ENCODE measurements at places on chromosomes 2 and 18.

DNA sequence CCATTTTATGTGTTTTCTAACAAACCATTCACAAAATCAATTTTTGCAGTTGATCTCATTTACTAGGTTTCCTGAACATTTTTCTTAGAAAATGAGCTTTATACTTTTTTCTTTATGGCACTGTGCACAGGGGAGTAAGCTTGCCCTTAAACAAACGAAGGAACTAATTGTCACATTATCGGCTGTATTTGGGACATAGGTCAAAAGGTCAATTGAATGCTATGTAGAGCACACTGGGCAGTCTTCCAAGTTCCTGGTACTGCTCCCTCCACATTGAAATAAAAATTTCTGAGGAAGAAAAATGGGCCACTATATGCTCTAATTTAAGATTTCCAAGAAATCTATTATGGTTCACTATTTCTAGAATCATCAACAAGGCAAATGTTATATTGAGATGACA lies 93.6 kb upstream of the TMEFF2 start:
- no peak for DNase-seq

DNA sequence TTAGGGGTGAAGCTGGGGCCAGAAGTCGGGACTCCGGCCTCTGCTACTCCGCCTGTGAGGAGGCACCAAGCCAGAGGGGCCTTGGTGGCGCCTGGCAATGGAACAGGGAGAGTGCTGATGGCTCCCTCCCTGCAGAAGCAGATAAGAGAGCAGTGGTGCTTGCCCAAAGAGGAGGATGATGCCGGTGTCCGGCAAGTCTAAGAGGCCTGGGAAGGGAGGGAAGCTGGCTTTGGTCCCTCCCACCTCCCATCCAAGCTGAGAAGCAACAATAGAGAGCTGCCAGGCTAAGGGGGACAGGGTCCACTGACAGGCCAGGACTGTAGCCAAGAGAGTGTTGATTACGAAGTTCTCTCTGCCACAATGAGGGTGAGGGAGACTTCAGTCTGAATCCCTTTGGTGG lies 479.5 kb downstream of the TNS1 start:
- DNase-seq, result no peak

- DNase-seq, result no peak
Observed at GRCh38 chr2:147925886-147926285, 81.1 kb downstream of the ACVR2A start.

GRCh38 chr2:99926986-99927385 lies 215.4 kb downstream of the AFF3 start:
- no peak for DNase-seq

DNA sequence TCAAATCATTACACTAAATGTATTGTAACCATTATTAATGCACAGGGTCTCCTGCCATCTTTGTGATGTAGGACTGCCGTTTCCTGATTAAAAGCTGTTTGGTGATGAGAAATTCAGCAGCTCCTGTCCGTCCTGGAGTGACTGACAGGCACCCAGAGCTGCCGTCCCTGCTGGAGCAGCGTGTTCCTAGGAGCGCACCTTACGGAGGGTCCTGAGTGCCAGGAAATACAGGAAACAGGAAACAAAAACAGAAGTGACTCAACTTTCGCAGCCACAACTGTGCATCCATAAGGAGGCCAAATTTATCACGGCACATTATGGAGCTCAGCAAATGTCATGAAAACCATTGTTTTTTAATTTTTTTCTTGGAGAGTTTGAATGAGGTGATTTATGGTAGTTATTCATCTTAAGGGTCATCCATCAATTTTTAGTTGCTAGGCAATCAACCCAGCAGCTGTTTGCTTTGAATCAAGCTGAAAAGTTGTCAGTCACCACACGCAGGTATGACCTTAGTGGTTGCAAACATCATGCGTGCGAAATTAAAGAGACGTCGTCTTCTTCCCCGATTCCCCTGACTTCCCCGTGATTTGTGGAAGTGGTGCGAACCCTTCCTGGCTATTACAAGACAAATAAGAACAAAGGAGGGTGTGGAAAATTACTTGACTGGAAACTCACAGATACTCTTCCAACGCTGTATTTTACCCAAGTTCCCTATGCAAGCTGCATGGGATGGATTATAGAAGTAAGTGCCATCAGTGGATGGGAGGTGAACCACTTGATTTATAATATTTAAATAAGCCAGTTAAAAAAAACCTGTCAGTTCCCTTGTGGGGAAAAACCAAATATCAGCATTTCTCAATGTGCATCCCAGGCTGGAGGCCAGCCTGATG lies 19.8 kb downstream of the TSHZ1 start:
- no peak for DNase-seq

GRCh38 chr2:66667301-66667700 lies 232.4 kb downstream of the MEIS1 start:
- DNase-seq, result no peak

- no peak for DNase-seq
Observed at GRCh38 chr2:124810132-124810531, 785.0 kb downstream of the CNTNAP5 start.

DNA sequence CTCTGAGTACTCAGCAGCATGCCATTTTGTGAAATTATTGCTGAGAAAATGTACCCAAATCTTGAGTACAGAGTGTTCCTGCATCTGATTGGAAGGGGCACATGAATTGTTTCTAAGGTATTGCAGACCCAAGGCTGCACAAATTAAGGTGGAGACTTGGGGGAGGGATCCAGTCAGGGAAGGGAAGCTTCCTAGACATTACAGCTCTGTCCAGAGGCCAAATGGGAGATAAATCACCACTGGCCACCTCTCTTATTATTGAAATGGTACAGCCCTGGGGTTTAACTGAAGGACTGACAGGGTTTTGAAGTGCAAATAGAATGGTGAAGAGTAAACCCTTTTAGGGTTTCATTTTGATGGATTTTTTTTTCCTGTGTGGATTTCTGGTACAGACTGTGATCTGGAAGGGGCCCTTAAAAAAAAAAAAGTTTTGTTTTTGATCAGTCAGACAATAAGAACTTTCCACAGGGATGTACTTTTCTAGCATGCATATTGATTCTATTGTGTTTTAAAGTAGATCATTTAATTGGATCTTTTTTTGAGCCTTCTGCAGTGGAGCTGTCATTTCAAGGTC lies 119.4 kb downstream of the GREB1L start:
- no peak for DNase-seq

DNA sequence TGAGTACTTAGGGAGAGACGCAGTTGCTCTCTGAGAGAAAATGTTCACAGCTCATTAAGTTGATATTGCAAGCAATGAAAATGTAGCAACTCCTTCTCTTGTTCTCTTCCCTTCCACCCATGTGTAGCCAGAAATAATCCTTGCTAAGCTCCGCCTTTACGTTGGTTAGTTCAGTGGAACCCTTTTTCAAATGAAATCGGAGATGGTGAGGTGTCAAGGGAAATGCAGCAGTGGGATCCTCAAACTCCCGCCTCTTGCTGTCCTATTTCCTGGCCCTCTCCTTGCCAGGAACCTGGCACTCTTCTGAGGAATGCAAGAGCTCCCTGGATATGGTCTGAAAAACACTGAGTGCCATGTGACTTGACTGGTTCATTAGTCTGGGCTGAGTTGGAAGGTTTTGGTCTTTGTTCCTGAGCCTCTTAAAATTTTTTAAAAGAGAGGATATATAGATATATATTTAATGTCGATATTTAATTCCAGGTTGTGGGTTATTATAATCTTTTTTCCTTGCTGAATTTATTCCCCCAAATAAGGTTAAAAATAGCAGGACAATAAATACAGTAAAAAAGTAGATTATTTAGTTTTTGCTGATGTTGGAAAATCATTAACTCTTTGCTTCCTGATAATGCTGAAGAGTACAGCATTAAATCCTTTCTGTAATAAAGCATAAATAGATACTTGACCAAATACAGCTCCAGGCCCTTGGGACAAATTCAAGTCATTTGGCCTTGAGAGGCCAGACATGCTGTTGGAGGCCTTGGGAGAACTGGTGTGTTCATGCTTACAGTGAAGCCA lies 116.2 kb downstream of the EML6 start:
- no peak for DNase-seq

- no peak for DNase-seq
Observed at GRCh38 chr18:59897321-59897954, 2.4 kb upstream of the PMAIP1 start.

DNA sequence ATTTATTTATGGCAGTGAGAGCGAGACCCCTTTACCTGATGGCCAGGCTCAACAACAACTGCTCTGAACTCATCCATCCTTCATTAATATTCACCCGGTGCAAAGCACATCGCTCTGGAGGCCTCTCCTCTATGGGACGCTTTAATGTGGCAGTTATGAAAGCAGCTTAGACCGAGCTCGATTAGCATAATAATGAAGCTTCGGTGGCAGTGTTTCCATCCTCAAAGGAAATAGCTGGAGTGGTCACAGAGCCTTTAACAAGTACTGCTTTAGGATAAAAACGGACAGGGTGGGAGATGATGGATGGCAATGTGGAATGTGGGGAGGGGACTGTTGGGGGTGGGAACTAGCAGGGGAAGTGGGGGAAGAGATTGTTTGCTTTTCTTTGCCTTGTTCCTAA lies 243.9 kb downstream of the SLC4A3 start:
- DNase-seq, result no peak

- DNase-seq, result no peak
Observed at GRCh38 chr2:239339241-239339640, 61.6 kb downstream of the HDAC4 start.
